ENCODE measurements at places on chromosomes 1 and 21.
A peak's percentile ranks its signal among the peaks of the same experiment; 100 is the strongest.

- DNase-seq: no peak
These were observed 448.1 kb upstream of the B3GALT2 start for GRCh38 chr1:193634470-193634869.

DNA sequence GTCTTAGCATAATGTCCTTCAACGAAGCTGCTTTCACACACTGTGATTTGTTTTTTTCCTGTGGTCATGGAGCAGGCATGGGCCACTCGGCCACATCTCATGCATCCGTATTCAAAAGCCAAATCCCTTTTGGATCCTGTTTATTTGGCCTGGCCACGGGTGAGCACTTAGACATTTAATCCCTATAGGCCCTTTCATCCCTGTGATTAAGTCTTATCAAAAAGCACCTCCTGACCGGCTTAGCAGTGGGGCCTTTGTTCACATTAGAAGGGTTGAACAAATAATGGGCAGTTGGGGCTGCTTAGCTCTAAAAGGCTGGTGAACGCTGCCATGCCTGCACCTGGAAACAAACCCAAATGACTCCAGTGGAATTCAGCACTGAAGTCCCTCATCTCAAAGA is 2.0 kb downstream of the KCNE2 start:
- DNase-seq: no peak

DNA sequence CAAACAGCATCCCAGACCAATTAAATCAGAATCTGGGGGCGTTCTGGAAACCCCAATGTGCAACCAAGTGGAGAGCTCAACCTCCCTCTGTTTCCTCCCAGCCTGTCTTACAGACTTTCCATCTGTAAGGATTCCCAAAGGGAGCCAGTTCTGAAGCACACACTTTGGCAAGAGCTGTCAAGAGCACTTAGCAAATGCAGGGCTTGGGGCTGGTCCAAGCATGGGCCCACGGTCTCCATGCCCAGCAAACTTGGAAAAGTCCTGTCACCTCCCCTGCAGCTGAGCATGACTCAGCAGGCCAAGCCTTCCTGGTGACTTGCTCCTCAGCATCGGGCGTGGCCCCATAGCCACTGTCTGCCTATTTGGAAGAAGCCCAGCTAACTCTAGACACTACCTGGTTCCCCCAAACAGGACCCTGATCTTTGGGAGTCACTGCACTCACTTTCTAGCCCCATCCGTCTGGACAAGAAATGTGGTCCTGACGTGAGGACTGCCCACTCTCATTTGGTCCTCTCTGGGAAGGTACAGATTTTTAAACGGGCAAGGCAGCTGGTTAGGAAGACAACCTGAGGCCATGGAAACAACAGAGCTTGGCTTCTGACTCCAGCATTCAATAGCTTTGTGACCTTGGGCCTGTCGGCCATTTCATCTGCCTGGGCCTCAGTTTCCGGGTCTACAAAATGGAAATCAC is 16.9 kb downstream of the SLC2A1 start:
- DNase-seq: peak; percentile 69

- no peak for DNase-seq
These were observed 22.2 kb downstream of the DESI2 start for GRCh38 chr1:244675167-244675566.

GRCh38 chr1:43554444-43554992 is 23.8 kb downstream of the PTPRF start:
- DNase-seq: peak; percentile 58

- DNase-seq: no peak
These were observed 65.6 kb upstream of the ERRFI1 start for GRCh38 chr1:8091691-8092090.

- no peak for DNase-seq
These were observed 526.0 kb upstream of the B3GALT2 start for GRCh38 chr1:193712392-193712791.

DNA sequence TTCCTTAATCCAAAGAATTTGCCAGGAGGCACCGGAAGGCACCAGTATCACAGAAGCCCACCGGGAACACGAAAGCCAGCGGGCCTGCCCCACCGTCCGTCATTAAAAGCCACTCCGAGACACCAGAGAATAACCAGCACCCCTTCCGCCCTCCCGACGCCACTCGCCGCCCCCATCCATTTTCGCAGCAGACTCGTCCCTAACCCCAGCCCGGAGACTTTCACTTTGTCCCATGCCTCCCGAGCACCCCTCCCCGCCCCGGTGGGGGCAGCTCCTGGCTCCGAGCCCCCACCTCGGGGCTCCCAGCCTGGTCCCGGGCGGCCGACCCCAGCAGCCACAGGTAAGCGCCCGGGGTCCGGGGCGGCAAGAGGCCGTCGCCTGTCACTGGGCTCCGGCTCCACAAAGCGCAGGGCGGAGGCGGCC is 105.4 kb downstream of the SLC45A1 start:
- peak; percentile 37 for DNase-seq

DNA sequence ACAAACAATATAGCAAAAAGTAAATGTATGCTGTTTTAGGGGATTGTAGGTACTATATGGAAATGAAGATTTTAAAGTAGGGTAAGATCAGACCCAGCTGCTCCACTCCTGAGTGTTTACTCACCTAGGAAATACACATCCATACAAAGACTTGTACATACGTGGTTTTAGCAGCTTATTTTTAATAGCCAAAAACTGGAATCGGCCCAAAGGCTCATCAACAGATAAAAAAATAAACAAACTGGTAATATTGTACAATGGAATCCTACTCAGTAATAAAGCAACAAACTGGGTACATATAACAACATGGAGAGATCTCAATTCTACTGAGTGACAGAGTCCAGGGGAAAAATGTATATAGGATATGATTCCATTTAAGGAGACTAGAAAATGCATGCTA is 179.2 kb upstream of the TMEM51 start:
- DNase-seq: no peak

DNA sequence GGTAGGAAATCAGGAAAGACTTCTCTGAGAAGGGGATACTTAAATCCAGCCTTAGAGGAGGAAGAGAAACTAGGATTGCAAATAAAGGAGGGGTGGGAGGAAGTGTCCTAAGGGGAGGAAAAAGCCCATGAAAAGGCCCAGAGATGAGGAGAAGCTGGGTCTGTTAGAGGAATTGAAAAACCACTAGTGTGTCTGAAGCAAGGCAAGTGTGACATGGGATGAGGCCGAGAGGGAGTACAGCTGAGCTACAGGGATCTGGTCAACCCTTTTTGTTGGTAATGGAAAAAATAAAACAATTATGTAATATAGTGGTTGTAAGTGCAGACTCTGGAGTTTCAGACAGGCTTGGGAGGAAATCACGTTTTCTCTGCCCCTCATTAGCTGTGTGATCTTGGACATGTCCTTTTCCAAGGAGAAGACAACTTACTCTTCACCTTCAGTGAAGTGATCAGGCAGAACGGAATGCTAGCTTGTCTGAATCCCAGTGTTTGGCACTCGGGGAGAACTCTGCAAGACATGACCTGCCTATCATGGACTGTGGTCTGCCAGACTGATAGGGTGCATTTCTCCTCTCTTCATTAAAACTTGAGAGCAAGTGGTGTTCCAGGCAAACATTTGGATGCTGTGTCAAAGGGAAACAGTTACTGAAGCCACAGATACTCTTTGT is 7.4 kb upstream of the S100A10 start:
- no peak for DNase-seq

DNA sequence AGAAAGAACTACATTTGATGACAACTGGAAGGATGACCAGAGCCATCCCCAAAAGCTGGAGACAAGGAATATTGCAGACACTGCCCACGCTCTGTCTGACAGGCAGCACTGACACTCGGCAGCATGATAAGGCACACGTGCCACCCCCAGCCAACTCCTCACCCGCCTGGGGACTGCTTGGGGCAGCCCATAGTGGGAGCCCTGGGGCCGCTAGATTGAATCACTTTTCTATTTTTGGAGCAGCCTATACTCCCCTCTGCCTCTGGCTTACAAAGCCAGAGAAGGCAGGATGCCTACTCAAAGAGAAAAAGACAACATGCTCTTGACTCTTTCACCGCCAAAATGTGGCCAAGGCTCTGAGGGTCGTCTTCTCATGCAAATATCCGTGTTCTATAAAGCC is 1.3 kb downstream of the SMG5 start:
- peak; percentile 73 for DNase-seq

DNA sequence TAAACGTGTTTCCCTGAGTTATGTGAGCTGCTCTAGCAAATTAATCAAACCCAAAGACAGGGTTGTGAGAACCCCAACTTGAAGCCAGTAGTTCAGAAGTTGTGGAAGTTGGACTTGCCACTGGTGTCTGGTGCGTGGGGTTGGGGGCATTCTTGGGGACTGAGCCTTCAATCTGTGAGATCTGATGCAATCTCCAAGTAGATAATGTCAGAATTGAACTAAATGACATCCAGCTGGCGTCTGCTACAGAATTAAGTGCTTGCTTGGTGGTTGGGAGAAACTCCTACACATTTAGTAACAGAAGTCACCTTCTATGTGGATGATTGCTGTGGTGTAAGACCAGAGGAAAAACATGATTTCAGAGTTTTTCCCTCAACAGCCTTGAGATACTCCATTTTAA is 207.4 kb downstream of the FGGY start:
- DNase-seq: no peak

GRCh38 chr1:5376538-5377247 is 615.5 kb downstream of the NPHP4 start:
- no peak for DNase-seq

- peak; percentile 30 for DNase-seq
These were observed 80.6 kb downstream of the TNFSF18 start for GRCh38 chr1:172970186-172970585.

- DNase-seq: no peak
These were observed 1066.0 kb upstream of the ADGRL4 start for GRCh38 chr1:80072563-80072962.

DNA sequence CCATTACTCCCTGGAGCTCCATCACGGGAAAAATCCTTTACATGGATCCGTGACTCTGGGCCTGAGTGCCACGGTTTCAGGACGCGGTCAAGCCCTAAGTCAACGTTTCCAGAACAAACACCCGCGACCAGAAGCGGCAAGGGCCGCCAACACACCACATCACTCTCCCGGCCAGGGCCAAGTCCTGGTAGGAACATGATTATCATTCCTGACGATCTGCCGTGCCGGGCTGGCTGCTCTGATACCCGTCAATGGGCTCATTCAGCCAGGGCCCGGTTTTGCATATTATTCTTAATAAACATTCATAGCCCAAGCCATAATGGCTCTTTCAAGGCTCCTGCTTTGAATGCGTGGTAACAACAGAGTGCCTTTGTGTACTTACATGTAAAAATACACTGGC is 44.6 kb upstream of the SIM2 start:
- DNase-seq: no peak

DNA sequence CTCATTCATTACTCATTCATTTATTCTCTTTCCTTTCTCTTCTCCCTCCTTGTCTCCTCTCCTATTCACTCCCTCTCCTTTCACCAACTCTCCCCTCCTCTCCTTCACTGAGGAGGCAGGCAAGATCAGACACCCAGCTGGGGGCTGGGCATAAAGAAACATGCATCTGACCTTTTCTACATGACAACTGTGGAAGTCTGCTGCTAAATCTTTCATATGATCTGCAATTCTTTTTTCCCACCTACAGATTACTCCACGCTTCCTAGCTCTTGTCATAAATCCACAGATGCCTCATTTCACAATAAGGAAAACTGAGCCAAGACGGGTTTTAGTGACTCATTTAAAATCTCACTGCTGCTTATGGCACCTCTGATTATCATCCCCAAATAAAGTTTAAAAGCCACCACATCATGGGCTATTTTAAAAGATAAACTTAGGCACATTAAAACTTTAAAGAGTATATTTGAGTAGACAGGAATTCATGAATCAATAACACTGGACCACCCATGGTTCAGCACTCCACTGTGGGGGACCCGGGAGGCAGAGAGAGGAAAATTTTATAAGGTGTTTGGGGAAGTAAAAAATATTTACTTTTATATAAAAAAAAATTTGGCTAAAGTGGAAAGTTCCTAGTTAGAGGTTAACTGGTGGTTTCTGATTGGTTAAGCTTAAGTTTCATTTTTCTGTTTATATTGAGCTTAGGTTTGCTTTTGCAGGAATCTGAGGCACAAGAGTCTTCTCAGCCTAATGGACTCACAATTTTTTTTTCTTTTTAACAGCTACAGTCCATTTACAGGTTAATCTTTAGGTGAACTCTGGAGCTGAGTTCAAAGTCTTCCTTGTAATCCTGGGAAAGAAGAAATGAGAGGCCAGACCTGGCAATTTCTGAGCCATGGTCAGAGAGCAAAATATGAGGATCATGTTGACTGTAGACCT is 55.8 kb upstream of the DNAH14 start:
- DNase-seq: no peak

DNA sequence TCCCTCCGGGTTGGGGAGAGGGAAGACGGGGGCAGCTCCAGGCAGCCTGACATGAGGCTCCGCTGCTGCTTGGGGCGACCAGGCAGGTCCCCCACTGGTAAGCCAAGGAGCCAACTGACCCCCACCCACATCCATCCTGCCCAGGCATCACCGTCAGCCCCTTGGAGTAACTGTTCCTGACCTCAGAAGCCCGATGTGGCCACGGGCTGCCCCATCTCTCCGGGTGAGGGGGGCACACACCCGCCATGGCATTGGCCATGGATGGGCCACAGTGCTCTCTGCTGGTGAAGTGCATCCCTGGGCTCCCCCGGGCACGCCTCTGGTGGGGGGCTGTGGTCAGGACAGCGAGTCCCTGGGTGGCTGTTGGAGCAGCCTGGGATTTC is 100.0 kb downstream of the CRYAA start:
- DNase-seq: no peak

DNA sequence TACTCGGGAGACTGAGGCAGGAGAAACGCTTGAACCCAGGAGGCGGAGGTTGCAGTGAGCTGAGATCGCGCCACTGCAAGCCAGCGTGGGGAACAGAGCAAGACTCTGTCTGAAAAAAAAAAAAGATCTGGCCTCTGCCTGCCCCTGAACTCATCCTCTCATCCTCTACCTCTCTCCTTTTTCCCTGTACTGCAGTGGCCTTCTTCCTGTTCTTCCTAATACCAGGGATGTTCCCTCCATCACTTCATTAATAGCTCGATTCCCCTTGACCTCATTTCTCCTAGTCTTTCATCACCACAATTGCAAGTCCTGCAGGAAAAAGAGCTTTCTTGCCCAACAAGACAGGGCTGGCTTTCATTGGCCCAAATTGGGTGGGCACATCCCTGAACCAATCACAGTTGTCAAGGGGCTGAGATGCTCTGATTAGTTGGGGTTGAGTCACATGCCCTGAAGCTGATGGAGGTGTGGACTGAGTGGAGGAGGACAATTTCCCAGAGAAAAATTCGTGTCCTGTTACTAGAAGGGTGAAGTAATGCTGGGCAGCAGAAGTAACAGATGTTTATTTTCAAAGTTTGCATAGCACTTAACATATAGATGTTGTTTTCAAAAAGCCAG is 86.8 kb upstream of the PUM1 start:
- peak; percentile 18 for DNase-seq
